ENCODE measurements at places on chromosomes 16 and 17.

DNA sequence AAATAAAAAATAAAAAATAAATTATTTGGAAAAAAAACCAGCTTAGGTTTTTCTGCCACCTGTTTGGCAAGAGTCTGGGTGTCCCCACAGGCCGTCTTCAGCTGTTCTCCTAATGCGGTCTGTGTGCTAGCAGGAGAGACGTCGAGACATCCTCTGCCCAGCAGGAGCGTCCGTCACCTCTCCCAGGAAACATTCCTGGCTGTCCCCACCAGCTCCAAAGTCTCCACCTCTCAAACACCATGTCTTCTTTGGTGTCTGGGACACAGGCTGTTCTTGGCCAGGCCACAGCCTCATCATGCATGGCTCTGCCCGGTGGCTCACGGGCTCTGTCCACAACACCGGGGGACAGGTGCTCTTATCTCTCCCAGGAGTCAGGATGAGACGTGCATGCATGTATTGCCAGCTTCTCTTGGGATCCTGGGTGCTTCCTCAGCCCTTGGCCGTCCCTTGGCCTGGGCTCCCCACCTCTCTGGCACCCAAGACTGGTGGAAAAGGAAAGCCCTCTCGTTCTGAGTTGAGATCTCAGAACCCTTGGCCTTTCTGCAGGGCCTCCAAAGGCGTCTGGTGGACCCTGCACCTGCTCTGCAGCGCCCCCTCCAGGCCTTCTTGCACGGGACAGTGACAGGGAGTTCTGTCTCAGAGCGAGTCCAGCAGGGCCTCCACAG lies 84.9 kb upstream of the CBX4 start:
- DNase-seq: no peak

- no peak for DNase-seq
Observed at GRCh38 chr16:27602103-27602502, 52.2 kb downstream of the KATNIP start.

DNA sequence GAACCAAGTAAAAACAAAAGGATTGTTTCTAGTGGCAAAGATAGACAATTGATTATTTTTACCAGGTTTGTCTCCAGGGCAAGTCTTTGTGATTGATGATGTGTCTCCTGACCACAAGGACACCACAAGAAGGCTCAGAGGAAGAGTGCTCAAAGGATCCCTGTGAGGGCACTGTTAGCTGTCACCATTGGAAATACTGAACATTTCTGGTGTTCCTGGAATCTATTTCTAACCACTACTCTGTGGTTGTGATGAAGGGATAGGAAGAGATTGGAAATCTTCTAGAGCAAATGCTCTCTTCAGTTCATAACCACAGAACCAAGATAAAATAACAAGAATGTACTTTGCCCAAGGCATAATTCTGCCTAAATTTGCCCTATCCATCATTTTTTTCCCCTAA lies 15.3 kb downstream of the RNF43 start:
- DNase-seq: no peak

DNA sequence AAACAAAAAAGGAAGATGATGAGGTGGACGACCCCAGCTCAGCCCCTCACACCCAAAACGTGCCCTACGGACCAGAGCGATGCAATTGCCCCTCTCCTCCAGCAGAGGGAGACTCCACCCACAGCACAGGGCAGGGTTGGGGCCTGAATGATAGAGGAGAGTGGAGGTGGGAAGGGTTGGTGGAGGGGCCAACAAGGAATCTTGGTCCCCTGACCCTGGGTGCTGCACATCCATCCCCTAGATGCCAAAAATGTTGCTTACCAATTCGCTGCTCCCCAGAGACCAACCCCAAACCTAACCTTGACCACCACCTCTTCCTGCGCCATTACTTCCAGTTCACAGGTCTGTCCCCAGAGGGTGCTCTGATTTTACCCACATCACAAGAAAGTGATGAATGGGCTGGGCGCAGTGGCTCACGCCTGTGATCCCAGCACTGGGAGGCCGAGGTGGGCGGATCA lies 12.9 kb downstream of the P2RX5 start:
- DNase-seq: peak; percentile 38

GRCh38 chr16:23523321-23523720 lies 13.0 kb upstream of the GGA2 start:
- no peak for DNase-seq

GRCh38 chr16:83010776-83011720 lies 384.3 kb downstream of the CDH13 start:
- no peak for DNase-seq

DNA sequence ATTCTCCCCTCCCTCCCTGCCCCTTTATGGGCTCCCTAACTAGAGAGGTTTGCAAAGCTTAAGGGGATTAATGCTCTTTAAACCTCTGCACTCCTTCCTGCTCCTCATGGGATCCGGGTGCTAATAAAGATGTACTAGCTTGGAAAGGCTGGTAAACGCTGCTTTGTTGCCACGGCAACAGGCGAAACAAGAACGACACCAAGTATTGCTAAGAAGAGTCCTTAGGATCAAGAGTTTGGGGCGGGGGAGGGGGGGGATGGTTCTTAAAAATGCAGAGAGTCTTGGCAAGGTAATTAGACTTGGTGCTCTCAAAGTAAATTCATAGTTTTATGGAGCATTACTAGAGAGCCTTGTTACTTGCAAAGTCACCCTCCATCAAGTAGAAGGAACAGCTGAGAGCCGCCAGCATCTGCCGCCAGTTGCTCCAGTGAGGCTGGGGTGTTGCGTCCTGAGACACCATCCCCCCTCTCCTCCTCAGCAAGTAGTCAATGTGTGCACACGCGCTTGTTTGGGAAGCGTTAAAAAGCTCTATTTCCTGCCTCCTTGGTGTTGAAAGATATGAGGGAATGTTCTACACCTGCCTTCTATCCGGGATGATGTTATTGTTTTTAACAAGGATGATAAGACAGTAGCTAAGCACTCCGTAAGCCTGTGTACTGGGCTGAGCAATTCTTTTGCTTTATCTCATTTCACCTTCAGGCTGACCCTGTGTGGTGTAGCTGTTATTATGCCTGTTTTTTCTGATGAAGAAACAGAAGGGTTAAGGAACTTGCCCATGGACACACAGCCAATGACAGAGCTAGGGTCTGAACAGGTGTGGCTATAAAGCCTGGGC lies 190.9 kb downstream of the CCDC182 start:
- no peak for DNase-seq

GRCh38 chr16:15494236-15494635 lies 59.8 kb downstream of the BMERB1 start:
- DNase-seq: no peak

Measured in stimulated activated CD8-positive, alpha-beta memory T cell treated with anti-CD3 and anti-CD28 coated beads, Interleukin-2, amount 100 ng/mL, for 1 hour (primary cell).